Adrenal gland (tissue), 19 donors: ENCODE measurements at places on chromosomes 12 and 14. TPM values are rescaled to one million over a fixed set of nuclear protein-coding genes. Genes with fewer than 3 reads are reported as not detected.

- DNase-seq, result no peak
These were observed 219.7 kb upstream of the BTG1 start for GRCh38 chr12:92365333-92365732.

GRCh38 chr12:131853832-131854797, 25.9 kb downstream of the MMP17 start:
- no peak for DNase-seq

DNA sequence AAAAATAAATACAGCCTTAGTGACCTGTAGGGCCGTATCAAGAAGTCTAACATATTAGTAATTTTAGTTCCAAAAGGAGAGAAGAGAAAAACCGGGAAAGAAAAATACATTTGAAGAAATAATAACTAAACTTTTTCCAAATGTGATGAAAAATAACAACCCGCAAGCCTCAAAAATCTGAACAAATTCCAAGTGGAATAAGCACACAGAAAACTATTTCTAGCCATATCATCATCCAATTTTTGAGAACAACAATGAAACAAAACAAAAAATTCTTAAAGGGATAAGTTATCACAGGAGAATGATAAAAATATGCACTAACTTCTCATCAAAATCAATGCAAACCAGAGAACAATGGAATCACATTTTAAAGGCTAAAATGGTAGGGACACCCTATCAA, 198.1 kb upstream of the PLXNC1 start:
- DNase-seq, result no peak

Gene TBC1D30
- 3.8 TPM for total RNA-seq

DNA sequence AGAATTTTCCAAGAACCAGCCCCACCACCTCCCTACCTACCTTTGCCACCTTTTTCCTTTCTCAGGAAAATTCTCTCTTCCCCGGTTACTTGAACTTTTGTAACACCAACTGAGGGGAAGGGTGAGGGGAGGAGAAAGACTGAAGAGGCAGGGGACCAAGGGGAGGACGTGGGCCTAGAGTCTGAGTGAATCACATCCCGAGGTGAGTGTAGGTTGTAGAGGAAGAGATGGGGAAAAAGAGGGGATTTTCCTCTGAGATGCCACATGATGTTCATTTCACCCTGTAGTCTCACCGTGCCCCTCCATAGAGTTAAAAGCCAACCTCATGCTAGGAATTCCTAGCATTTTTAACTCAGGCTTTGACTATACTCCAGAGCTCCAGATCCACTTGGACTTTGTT, 311.8 kb downstream of the RPAP3 start:
- DNase-seq, result no peak

DNA sequence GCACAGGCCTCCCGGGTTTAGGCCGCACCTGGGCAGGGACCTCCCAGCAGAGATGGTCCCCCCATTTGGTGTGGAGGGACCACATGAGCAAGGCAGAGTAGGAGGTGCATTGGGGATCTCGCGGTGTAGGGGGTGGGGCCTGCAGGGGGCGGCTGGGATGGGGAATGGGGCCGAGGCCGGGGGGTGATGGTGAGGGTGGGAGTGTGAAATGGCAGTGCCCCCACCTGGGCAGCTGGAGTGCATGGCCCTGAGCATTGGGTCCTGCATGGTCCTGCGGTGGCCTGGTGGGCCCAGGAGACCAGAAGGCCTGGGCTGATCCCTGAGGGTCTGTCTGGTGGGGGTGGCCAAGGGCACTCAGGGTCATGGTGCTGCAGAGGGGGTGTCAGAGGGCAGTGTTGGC, 111.8 kb downstream of the KIF26A start:
- DNase-seq, result no peak

DNA sequence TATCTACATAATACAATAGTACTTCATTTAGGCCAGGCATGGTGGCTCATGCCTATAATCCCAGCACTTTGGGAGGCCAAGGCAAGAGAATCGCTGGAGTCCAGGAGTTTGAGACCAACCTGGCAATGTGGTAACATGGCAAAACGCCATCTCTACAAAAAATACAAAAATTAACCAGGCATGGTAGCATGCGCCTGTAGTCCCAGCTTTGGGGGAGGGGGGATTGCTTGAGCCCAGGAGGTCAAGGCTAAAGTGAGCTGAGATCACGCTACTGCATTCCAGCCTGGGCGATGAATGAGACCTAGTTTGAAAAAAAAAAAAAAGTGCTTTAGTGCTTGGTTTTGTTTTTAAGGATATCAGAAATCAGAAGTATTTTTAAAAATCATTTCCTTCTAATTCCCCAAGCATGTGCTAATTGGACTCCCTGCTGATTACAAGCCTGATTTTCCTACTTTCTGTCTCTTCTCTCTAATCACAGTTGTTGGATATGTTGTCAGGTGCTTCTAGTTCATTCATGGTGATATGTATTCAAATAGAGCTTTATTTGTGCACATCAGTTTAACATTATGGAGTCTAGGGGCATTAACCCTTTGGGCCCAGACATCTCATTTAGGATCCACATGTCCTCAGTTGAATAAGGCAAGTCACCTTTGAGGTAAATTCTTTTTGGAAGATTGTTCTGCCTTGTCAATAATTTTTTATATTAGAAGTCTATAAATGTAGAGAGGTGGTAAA, 7.0 kb upstream of the KRAS start:
- DNase-seq, result peak; percentile 56

Gene LMNTD1
- total RNA-seq, result not detected

DNA sequence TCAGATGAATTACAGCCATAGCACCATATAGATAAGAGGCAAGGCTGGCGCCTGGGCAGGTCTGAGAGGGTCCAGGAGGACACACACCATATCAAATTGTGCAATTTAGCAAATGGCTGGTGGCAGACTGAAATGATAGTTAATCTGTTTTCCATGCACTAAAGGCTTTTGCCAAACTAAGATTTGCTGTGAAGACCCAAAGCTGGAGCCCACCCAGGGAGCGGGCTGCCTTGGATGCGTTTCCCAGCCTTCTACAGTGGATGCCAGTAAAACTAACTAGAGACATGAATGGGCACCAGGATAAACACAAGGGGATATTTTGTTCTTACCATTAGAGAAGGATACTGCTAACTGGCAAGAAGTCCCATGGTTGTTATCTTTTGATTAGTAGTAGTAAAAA, 475.1 kb downstream of the DPF3 start:
- DNase-seq, result no peak

DNA sequence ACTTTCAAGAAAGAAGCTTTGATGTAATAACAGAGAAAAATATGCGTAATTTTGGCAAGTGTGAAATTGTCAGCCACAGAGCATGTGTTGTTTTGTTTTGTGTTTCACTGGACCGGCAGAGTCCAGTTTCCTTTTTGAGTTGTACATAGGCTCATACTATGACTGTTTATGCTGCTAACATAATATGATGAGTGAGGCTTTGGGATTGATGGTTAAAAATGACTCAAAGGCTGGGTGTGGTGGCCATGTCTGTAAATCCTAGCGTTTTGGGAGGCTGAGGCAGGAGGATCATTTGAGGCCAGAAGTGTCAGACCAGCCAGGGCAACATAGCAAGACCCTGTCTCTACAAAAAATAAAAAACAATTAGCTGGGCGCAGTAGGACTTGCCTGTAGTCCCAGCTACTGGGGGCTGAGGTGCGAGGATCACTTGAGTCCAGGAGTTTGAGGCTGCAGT, 487.9 kb downstream of the PCNX1 start:
- DNase-seq, result no peak

- DNase-seq, result no peak
These were observed 77.5 kb upstream of the EEA1 start for GRCh38 chr12:93006471-93007208.

DNA sequence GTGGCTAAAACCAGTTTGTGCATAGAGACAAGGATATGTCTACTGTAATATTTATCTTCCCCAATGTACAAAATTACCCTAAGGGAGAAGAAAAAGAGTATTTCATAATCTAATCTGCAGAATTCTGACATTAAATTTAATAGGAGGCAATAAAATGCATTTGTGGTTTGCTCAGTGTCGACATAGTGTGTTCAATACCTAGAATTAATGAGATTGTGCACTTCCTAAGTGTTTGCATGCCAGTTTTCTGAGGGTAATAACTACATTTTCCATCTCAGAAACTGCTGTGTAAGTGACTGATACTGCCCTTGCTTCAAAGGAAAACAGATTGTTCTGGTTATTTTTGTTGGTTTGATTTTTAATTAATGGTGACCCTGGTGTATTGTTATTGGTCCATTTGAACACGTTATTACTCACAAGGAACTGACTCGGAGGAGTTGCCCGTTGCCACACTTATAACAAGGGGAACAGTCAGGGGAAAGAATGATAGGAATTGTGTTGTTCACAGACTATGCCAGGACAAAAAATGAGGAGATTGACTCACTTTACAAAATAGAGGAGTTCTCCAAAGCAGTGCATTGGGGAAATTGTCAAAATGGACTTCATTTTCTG, 960.3 kb upstream of the TMEM132C start:
- no peak for DNase-seq

GRCh38 chr12:68368327-68368726, 36.2 kb upstream of the MDM1 start:
- DNase-seq, result no peak

DNA sequence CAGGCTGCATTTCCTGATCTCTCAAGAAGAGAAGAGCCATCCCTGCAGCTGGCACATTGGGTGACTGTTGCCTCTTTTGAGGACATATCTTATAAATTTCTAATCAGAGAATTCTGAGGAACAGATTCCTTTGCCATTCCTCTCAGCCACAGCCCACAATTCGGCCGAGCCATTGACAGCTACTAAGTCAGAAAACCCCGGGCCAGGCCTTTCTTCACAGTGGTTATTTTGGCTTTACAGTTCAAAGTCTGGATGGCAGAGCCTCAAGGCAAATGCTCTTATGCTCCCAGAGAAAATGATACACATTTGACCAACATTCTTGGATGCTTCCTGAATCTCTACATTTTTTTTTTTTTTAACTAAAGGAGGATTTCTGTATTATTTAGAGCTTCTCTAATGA, 138.4 kb upstream of the FRMD6 start:
- no peak for DNase-seq

DNA sequence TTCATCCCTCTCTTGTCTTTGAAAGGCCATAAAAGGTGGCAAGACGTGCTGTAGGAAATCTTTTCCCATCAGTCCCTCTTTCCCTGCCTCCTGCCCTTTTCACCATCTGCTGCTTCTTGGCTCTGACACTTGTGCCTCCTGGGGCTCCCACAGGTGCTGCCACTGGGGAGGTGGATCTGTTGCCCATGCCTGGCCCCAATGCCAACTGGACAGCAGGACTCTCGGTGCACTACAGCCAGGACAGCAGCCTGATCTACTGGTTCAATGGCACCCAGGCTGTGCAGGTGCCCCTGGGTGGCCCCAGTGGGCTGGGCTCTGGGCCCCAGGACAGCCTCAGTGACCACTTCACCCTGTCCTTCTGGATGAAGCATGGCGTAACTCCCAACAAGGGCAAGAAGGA, 6.5 kb downstream of the CLSTN3 start:
- DNase-seq, result no peak

Gene KRT72
- not detected for total RNA-seq

GRCh38 chr12:89544022-89544421, 18.2 kb upstream of the POC1B start:
- no peak for DNase-seq

- DNase-seq, result no peak
These were observed 14.8 kb downstream of the P2RX2 start for GRCh38 chr12:132633398-132633797.

DNA sequence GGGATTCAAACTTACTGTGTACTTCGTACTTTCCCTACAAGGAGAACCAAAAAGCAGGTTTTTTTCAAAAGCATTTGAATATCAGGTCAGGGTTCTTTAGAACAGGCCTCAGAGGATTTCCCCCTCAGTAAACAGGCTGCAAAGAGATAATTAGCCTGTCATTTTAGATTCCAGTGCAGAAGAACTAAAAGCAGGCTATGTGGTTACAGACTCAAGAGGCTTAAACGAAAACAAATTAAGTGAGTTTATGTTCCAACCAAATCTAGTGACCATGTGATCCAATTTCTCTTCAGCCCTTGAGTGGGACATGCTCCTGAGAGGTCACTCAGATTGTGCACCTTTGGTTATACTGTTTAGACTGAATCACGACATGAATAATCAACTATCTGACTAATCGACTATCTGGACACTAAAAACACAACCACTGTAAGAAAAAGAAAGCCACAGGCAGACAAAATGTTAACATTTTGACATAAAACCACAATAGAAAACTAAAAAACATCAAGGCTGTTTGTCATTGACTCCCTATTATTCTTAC, 4.5 kb downstream of the TMED8 start:
- no peak for DNase-seq

DNA sequence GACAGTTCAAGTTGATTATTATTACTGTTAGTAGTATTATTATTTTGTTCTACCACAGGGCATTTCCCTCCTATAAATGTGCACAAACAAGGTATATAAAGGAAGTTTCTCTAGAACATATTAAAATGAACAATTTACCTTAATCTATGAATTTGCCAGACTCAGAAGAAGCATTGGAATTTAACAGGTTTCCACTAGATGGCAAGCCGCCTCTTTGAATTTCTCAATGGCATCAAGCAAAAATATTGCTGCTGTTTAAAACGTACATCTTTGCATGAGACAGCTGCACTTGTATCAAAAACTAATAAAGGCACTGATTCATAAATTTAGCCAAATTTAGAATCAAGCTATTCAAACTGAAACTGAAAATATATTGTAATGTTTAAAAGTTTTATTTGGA, 34.6 kb upstream of the MIS18BP1 start:
- no peak for DNase-seq

GRCh38 chr12:62933602-62934238, 1.2 kb downstream of the PPM1H start:
- peak; percentile 13 for DNase-seq

DNA sequence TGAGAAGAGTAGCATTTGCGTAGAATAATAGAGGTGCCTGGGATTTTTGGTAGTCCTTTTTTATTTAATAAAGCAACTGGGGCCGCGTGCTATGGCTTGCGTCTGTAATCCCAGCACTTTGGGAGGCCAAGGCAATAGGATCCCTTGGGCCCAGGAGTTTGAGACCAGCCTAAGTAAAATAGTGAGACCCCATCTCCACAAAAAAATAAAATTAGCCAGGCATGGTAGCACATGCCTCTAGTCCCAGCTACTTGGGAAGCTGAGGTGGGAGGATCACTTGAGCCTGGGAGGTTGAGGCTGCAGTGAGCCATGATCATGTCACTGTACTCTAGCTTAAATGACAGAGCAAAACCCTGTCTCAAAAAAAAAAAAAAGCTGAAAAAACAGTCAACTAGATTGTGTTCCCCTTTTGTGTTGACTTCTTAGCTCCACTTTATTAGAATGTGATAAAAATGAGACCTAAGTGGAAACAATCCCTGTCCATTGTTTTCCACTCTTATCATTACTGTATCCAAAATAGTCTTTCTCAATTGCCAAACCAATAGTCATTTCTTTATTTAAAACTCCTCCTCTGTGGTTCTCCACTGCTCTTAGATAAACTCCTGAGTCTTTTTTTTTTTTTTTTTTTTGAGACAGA, 7.4 kb downstream of the PRKCH start:
- DNase-seq, result no peak

DNA sequence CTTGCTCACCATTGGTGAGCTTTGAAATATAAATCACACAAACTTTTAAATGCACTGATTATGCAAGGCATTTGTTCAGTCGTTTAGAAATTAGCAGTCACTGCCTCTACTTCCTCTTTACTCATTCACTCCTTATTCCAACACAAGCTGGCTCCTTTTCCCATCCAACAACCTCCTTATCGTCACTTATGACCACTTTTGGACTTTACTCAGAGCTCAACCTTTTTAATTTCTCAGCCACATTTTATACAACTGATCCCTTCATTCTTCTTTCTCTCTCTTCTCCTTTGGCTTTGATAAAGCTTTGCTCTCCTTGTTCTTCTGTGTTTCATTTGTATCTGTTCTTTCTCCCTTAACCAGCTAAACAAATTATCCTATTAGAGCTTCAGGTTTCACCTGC, 126.4 kb upstream of the PLEKHA5 start:
- DNase-seq, result no peak
